ENCODE measurements at places on chromosomes 5 and 9. TPM values are rescaled to one million over a fixed set of nuclear protein-coding genes. Genes with fewer than 3 reads are reported as not detected.

RAD50 gene
- 29.4 TPM for total RNA-seq

SEMA6A gene
- total RNA-seq = 17.8 TPM

PCDHGC4 gene
- 59.3 TPM for total RNA-seq

SEMA5A gene
- total RNA-seq = 18.4 TPM

CDH6 gene
- total RNA-seq = 6.5 TPM

IL3 gene
- total RNA-seq = not detected

ALDH1A1 gene
- total RNA-seq = 43.9 TPM

DBH gene
- not detected for total RNA-seq

SPINK13 gene
- total RNA-seq = not detected

RNF145 gene
- 47.8 TPM for total RNA-seq

GRCh38 chr9:118751077-118751847 lies 618.0 kb downstream of the BRINP1 start:
- no peak for DNase-seq
- H3K36me3 ChIP-seq = no peaks in the 10 kb centered on the region
- no peak overlapping the region for H3K27ac ChIP-seq
- H3K4me1 ChIP-seq = no peaks in the 10 kb centered on the region

- H3K4me1 ChIP-seq = no peaks in the 10 kb centered on the region
- no peak for DNase-seq
These were observed 35.5 kb upstream of the CTNNAL1 start for GRCh38 chr9:109048822-109049221.

GRCh38 chr5:96493219-96493790 lies 60.3 kb upstream of the PCSK1 start:
- no peak overlapping the region for H3K27ac ChIP-seq
- no peak overlapping the region for H3K4me3 ChIP-seq
- H3K27me3 ChIP-seq = no peaks in the 10 kb centered on the region
- no peaks in the 10 kb centered on the region for H3K4me1 ChIP-seq
- H3K36me3 ChIP-seq = no peaks in the 10 kb centered on the region

GRCh38 chr5:142388696-142389095 lies 63.9 kb upstream of the SPRY4 start:
- H3K27ac ChIP-seq = no peak overlapping the region
- H3K4me3 ChIP-seq = no peak overlapping the region
- H3K27me3 ChIP-seq = no peaks in the 10 kb centered on the region
- DNase-seq = no peak

GRCh38 chr5:54644226-54644625 lies 126.7 kb downstream of the SNX18 start:
- H3K27ac ChIP-seq = peak overlapping the region; percentile 93
- no peak overlapping the region for H3K4me3 ChIP-seq
- H3K27me3 ChIP-seq = no peaks in the 10 kb centered on the region
- no peaks in the 10 kb centered on the region for H3K36me3 ChIP-seq
- peaks cover 45% of the 10 kb centered on the region for H3K4me1 ChIP-seq

DNA sequence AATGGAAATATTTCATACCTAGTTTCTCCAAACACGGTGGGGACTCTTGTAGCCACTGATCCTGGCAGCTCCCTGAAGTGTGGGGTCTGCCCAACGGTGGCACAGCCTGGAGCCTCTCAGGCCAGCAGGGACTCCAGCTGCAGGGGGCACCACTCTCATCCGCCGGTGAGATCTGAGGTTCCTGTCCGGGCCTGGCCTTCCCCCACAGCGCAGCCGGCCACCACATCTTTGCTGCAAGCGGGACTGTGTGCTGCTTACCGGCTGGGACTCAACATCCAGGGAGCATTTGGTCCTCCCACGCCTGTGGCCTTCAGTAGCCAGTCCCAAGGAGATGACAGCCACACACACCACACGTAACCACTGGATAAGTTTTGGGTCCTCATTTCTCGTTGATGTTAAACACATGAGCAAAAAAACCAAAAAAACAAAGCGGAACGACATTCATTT lies 7.7 kb upstream of the NKX2-5 start:
- no peak overlapping the region for H3K4me3 ChIP-seq
- H3K27ac ChIP-seq = no peak overlapping the region
- no peak for DNase-seq
- no peaks in the 10 kb centered on the region for H3K36me3 ChIP-seq
- H3K27me3 ChIP-seq = peaks cover 17% of the 10 kb centered on the region

DNA sequence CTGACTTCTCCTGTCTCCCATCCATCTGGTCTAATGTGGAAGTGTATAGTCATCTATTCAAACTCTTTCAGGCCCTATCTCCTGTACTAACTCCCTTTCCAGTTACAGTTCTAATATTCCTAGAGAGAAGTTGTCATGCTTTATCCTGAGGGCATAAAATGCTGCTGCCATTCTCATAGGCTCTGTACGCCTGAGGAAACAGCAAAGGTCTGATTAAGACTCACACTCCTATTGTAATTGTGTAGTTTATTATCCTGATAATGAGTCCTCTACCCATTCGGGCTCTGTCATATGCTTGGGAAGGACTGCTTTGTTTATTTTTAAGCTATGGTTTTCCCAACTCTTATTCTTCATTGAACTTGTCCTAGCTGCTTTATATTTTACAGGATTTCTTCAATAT lies 290.4 kb downstream of the TMEM38B start:
- no peak for DNase-seq
- H3K27me3 ChIP-seq = no peaks in the 10 kb centered on the region
- no peak overlapping the region for H3K4me3 ChIP-seq
- H3K27ac ChIP-seq = no peak overlapping the region
- no peaks in the 10 kb centered on the region for H3K4me1 ChIP-seq
- no peaks in the 10 kb centered on the region for H3K36me3 ChIP-seq

DNA sequence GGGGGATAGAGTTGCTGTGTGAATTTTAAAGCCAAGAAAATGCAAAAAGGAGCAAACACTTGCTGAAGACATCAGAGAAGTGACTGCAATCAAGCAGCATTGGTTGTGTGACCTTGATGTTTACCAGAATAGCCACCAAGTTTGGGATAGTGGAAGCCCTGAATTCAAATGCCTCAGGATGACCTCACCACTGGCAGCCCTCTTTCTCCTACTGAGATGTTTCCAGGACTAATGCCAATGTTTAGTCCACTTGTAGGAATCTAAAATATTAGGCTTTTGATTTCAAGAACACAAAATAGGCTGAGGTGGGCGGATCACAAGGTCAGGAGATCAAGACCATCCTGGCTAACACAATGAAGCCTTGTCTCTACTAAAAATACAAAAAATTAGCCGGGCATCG lies 112.2 kb upstream of the NUDT12 start:
- no peaks in the 10 kb centered on the region for H3K27me3 ChIP-seq
- H3K36me3 ChIP-seq = no peaks in the 10 kb centered on the region
- DNase-seq = no peak

DNA sequence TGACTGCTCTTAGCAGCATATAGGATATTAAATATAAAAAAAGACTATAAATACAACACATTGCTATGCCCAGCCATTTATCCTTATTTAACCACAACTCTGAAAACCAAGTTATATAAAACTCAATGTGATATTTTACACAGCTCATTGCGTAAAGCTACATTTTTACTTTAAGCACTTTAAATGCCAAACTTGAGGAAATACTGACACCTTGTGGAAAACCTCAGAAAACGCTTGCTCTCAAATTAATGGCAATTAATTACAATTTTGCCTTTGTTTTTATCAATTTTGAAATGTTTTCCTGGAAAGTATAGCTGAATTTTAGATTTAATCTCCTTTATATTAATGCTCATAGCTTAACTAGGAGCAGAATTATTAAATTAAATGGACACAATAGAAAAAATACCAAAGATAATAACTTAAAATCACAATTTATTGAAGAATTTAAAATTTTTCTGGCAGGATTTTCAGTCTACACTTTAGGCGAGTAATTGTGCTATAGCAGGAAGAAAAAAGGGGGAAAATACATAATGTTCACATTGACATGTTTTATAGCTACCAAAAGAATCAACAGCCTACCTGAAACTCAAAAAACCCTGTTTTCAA lies 25.2 kb upstream of the PLAC8L1 start:
- H3K4me3 ChIP-seq = no peak overlapping the region
- peaks cover 67% of the 10 kb centered on the region for H3K36me3 ChIP-seq
- H3K27me3 ChIP-seq = no peaks in the 10 kb centered on the region
- H3K4me1 ChIP-seq = no peaks in the 10 kb centered on the region

GRCh38 chr5:122458278-122458872 lies 146.3 kb downstream of the SNCAIP start:
- no peaks in the 10 kb centered on the region for H3K36me3 ChIP-seq
- no peaks in the 10 kb centered on the region for H3K27me3 ChIP-seq
- no peak overlapping the region for H3K27ac ChIP-seq
- peaks cover 4% of the 10 kb centered on the region for H3K4me1 ChIP-seq
- DNase-seq = no peak

- H3K27me3 ChIP-seq = no peaks in the 10 kb centered on the region
- H3K4me3 ChIP-seq = no peak overlapping the region
- DNase-seq = no peak
- H3K27ac ChIP-seq = no peak overlapping the region
These were observed 23.5 kb downstream of the GRAMD2B start for GRCh38 chr5:126446498-126447224.
